Stimulated activated CD4-positive, alpha-beta T cell treated with anti-CD3 and anti-CD28 coated beads, Interleukin-15, amount 100 ng/mL, for 24 hours (primary cell): ENCODE measurements at places on chromosomes 2 and 18.

DNA sequence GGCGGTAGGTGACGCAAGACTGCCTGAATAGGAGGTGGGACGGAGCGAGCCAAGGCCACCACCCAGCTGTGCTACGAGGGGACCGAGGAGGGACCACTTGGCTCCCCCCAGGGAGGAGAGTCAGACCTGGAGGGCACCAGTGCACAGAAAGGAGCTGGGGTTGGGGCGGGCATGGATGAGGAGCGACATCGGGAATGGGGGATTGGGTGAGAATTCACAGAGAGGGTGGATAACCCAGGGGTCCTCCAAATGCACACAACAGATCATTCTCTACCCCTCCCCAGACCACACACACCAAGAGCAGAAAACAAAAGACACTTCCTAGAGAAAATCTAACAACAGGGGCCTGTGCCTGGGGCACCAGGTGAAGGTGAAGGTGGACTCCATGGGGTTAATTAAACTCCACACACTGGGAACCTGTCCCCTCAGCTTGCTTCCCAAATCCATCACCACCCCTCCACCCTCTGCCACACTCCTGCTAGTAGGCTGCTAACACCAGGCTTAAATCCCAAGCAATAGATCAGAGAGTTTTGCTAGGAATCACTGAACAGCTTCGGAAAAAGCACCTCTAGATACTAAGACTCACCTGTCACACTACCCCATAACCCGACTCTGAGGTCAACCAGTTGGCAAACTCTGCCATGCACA lies 274.6 kb downstream of the EIPR1 start:
- no peak for DNase-seq

GRCh38 chr2:173963323-173963816 lies 1.8 kb downstream of the SP3 start:
- peak; percentile 63 for DNase-seq

DNA sequence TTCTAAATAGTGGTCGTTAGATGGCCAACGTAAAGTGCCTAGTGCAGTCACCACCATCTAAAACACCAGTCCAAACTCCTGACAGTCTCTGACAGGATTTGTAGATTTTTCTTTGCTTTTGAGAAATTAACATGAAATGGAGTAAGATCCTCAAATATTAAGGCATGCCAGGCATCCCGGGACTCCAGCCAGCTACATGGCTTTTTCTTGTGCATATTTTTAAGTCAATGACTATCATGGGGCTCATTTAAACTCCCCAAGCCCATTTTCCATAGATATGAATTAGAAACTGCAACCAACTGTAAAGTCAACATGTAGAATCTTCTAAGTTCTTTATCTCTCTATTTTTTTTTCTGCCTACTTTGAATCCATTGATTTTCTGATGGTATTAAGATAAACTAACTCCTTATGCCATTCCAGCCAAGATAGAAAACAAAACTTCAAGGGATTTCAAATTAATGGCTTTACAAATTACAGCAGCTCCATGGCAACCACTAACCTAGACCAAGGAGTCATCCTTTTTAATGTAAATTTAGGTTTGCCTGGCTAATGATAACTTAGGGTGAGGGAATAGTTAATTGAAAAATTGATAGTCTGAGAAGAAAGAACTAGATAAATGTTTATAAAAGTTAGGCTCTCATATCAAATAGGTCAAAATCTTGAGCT lies 764.1 kb upstream of the NXPH2 start:
- no peak for DNase-seq

GRCh38 chr18:76399613-76400391 lies 95.2 kb downstream of the ZNF516 start:
- no peak for DNase-seq

GRCh38 chr18:9742524-9743131 lies 34.5 kb downstream of the RAB31 start:
- DNase-seq: no peak

DNA sequence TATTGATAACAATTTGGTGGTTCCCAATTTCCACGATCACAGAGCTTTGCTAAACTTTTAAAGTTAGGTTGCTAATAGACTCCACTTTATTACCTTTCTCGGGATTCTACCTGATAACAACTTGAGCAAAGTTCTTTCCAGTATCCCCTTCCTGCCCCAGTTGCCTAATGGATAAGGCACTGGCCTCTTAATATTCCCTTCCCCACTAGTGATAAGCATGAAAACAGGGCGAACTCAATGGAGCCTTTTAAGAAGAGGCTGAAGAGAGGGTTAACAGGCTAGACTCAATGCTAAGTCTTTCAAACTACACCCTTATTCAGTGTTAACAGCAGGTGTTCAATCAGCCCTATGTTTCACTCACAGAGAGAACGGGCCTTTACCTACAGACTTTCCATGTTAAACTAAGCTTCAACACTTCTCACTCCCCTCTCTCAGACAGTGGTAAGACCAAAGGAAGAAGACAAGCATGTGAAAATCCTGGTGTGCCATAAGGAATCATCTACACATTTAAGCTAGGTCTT lies 75.8 kb downstream of the ANKRD44 start:
- DNase-seq: no peak

- no peak for DNase-seq
Measured at GRCh38 chr2:142112757-142113221, 18.0 kb downstream of the LRP1B start.

- no peak for DNase-seq
Measured at GRCh38 chr2:144780983-144781382, 261.1 kb upstream of the ZEB2 start.

DNA sequence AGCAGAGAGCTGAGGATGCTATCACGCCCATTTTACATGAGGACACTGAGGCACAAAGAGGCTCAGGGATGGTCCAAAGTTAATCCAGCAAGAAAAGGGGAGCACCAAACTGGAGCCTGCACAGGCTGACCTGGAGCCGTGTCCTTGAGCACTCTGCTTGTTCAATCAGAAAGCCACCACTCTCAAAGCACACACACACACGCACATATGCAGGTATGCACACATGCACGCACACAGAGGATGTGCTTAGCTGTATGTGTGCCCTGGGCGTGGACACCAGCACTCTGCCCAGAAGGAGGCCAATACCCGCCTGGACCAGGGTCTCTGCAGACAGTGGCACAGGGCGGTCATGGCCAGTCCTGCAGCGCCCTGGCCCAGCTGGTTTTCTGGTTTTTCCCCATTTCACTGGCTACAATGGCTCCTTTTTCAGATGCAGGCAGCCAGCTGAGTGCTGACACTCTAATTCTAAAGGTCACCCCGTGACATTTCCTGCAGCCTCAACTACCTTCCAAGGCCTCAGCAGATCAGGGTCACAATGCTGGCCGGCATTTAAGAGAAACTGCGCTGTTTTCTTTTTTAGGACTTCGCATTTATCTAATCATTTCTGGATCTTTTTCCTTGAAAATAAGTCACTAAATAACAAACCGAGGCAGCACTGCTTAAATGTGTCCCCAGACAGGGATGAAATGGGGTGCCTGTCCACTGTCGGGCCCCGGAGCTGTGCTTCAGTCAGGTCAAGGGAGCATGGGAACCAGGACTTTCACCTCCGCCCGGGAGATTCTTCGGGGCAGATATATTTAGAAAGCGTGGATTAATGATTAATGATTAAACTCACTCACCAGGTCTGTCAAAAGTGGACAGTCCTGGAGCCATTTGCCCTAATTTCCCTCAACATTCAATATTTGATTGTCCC lies 104.5 kb downstream of the HDAC4 start:
- DNase-seq: no peak

GRCh38 chr2:163667064-163667887 lies 68.5 kb downstream of the FIGN start:
- DNase-seq: no peak

DNA sequence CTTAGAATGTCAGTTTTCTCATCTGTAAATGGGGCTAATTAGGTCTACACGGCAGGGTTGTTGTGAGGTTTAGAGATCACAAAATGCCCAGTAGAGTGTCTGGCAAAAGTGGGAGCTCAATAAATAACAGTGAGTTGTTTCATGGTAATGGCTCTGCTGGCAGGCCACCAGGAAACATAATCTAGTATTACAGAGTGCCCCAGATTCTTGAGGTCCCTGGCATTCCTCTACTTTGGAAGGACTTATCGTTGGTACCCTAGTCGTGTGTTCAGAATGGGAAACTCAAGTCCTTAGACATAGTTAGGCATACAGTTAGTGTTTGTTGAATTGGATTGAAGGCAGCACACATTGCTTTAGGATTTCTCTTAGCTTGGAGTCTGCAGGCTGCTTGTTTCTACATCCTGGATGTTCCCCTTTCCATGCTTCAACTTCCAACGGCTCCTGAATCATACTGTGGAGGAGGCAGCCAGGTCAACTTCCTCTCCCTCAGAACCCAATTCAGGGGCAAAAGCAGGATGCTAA lies 161.5 kb upstream of the FOSL2 start:
- no peak for DNase-seq

- DNase-seq: no peak
Measured at GRCh38 chr2:168188002-168188401, 59.4 kb downstream of the STK39 start.

DNA sequence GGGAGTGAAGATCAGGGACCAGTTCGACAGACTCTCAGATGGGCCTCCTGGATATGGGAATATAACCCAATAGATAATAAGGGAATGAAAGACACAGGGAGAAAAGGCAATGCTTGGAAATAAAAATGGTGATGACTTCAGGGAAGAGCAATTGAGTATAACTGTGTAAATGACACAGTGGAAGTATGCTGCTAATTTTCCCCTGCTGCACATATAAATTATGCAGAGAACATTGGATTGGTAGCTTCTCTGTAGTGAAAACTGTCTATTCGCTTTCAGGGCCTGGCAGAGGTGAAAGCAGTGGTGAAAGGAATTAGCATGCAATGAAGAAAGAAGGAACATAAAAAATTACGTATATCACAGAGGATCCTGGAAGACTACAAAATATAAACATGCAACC lies 398.2 kb upstream of the CDH2 start:
- no peak for DNase-seq

DNA sequence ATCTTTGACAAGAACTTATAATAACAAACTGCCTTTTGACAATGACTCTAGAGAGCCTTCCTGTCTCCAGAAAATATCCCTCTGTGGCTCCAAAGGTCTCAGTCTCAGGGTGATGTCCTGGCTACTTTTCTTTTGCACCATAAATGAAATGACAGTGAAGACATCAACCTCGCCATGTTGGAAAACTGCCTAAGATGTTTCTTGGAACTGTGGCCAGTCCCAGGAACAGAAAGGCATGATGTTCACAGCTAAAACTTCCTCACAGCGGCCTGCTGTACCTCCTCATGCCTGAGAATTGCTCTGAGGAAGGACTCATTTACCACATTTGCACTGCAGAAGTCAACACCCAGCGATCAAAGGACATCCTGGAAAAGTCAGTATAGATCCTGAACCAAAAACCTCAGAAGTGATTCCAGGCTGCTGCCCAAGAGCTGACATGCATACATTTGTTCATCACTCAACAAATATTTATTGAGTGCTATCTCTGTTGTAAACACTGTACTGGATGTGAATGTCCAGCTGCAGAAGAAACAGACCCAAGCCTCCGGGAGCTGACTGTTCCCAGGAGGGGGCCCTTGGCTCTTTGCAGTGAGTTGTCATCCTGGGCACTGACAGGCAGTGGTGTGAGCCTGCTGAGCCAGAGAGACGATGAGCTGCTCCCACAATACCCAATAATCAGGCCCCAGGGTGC lies 64.3 kb upstream of the ACSL3 start:
- no peak for DNase-seq

DNA sequence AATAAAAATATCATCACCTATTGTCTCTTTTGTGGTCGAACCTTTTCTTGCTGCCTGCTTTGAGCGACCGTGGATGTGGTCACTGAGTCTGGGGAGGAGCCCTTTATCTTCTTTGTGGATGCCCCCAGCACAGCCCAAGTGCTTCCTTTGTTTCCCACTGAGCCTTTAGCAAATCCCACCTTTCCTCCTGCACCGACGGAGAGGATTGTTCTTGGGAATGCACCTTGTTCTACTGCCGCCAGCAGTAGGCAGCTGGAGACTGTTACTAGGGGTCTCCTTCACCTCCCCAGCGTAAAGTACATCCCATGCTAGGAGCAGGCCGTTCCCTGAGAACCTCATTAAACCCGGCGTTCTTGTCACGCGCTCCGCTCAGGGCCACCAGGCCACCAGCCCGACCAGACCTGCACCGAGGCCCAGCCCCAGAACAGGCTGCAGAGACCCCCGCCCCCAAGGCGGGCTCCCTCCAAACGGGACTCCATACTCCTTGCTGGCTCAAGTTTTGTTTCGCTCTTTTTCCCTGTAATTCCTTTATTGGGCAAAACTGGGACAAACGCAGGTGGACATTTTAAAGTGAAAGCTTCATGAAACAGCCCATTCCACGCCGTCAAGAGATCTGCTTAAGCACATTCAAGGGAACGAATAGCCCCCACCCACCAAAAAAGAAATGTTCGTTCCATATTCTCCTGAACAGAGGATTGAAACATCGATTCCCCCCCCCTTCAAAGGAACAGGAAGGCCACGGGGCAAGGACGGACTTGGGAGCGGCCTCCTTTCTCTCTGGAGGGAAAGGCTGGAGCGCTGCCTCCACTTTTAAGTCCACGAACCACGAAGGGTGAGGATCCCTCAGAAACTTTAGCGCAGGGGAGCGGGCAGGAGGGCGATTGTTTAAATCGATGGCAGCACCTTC lies 1.1 kb upstream of the MAT2A start:
- peak; percentile 64 for DNase-seq

- no peak for DNase-seq
Measured at GRCh38 chr2:98498703-98499440, 54.2 kb downstream of the INPP4A start.

DNA sequence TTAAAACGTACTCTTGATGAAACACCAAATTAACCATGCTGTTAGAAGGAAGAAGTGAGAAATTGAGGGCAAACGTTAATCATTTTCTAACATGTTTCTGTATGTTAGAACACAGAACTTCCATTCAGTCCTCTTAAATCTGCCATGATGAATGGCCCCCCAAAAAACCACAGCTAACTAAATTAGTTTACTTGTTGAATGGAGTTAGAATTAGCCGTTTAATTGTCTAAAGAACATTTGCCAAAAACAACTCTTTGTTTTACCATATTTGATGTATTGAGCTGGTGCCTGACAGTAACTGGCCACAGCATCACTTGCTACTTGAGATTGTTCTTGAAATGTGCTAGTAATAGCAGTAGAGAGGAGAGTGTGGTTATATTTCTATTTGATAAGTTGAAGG lies 12.7 kb downstream of the CCNYL1 start:
- no peak for DNase-seq

GRCh38 chr2:46988733-46989481 lies 73.3 kb upstream of the MCFD2 start:
- DNase-seq: no peak

GRCh38 chr2:116340690-116341089 lies 1473.8 kb upstream of the DDX18 start:
- no peak for DNase-seq

GRCh38 chr2:130768191-130768855 lies 13.0 kb downstream of the AMER3 start:
- DNase-seq: no peak

- no peak for DNase-seq
Measured at GRCh38 chr2:202669841-202670240, 35.1 kb downstream of the FAM117B start.
